ENCODE measurements at places on chromosomes 4 and X.
A peak's percentile ranks its signal among the peaks of the same experiment; 100 is the strongest.

GRCh38 chr4:56757821-56758411 lies 63.6 kb downstream of the SPINK2 start:
- DNase-seq = peak; percentile 94

- no peak for DNase-seq
Measured at GRCh38 chr4:32790803-32791202, 2070.6 kb downstream of the PCDH7 start.

DNA sequence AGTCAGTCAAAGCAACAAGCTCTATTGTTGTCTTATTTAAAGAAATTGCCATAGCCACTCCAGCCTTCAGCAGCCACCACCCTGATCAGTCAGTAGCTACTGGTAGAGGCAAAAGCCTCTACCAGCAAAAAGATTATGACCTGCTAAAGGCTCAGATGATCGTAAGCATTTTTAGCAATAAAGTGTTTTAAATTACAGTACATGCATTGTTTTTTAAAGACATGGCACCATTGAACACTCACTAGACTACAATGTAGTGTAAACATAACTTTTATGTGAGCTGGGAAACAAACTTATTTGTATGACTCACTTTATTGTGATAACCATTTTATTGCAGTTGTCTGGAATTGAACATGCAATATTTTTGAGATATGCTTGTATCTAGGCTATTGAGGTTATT lies 32.3 kb upstream of the DYNLT3 start:
- no peak for DNase-seq

GRCh38 chrX:110317820-110318663 lies at the start of gene AMMECR1:
Gene AMMECR1, minus strand, starts transcription at chrX:110318085. Its CDS starts 14 bp downstream, at chrX:110318071.
- DNase-seq = peak; percentile 84

GRCh38 chr4:142128529-142128928 lies 492.1 kb downstream of the IL15 start:
- DNase-seq = peak; percentile 48

DNA sequence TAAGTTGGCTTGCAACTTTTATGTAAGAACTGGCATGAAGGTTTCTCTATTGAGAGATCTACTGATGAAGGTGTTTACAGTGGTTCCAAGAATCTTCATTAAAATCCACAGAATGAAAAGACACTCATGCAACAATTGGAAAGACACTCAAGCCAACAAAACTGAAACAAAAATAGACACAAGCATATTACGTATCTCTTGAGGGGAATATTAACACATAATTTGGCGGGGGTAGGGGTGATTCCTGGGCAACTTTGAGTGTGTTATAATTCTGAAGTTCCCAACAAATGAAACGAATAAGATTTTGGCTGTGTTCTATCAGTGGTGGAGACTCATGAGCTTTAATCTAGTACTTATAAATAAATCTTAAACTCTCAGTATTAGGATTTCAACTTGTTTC lies 75.1 kb downstream of the SPATA18 start:
- DNase-seq = no peak

GRCh38 chr4:125741825-125742452 lies 427.2 kb downstream of the FAT4 start:
- peak; percentile 22 for DNase-seq

DNA sequence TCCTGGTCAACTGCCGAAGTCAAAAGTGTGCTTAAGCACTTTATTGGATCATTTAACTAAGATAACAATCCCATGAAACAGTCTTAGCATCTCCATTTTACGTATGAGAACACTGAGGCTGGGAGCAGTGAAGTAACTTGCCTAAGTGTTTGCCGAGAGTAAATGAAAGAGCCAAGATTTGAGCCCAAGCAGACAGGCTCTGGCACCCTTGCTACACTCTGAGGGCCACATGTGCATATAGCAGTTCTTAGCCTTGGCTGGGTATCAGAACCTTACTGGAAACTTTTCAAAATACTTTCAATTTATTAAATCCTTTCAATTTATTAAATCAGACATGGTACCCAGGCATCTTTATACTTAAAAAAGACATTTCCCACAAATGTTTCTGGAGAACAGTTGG lies 225.9 kb downstream of the NR3C2 start:
- DNase-seq = no peak

DNA sequence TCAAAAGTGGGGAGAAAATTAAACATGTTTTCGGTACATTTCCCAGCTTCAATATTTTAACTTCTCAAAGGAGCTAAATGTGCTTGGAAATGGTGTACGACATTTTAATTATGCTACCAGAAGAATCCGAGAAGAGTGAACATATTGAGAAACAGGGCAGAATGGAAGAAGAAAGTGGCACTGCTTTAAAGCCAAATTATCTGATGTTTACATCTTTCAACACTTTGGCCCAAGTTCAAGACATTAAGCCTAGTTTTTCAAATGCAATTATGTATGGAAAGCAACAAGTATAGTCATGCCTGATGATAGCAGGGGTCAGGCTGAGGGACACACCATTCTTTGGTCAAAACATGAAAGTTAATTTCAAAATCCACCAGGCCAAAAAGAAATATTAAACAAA lies 577.9 kb upstream of the ZFP42 start:
- DNase-seq = no peak

DNA sequence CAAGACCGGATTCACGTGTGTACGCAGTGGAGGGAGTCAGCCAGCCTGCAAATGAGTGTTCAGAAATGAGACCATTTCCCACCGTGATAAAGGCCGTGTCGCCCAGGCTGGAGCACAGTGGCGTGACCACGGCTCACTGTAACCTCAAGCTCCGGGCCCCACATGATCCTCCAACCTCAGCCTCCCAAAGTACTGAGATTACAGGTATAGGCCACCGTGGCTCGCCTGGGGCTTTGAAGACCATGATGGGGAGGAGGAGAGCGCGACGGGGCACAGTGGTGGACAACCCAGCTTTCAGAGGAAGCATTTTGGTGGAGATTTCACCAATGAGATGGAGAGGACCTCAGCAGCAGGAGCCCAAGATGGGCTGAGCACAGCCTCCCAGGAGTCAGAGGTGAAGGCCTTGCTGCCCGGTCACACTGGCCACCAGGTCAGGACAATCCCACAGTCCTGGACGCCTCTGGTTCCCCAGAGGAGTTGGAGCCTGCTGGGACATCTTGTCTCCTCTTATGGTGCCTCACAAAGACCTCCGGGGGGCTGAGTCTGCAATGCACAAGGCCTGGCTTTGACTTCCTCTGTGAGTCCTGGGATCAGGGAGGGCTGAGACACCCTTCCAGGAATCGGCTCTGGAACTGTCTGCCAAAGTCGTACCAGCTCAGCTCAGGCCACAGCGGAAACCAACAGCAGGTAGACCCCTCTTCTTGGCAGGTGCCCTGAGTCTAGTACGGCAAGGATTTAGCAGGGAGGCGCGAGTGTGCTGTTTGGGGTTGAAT lies 22.4 kb upstream of the MXD4 start:
- no peak for DNase-seq

DNA sequence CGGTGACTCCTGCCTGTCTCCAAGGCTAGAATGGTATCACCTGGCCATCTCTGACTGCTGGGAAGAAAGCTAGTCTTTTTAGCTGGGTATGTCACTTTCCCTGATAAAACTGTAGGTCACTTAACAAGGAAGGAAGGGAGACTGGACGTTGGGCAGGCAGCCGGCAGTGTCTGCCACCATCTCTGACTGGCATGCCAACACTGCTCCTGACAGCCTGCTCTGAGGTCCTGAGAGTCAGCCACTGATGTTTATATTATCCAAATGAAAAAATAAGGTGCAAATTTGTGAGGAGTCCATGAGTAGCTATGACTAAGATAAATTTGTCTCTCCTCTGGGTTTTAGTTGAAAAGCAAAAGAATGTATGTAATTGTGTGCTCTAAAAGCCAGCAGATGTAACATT lies 77.2 kb downstream of the SNX25 start:
- DNase-seq = no peak

DNA sequence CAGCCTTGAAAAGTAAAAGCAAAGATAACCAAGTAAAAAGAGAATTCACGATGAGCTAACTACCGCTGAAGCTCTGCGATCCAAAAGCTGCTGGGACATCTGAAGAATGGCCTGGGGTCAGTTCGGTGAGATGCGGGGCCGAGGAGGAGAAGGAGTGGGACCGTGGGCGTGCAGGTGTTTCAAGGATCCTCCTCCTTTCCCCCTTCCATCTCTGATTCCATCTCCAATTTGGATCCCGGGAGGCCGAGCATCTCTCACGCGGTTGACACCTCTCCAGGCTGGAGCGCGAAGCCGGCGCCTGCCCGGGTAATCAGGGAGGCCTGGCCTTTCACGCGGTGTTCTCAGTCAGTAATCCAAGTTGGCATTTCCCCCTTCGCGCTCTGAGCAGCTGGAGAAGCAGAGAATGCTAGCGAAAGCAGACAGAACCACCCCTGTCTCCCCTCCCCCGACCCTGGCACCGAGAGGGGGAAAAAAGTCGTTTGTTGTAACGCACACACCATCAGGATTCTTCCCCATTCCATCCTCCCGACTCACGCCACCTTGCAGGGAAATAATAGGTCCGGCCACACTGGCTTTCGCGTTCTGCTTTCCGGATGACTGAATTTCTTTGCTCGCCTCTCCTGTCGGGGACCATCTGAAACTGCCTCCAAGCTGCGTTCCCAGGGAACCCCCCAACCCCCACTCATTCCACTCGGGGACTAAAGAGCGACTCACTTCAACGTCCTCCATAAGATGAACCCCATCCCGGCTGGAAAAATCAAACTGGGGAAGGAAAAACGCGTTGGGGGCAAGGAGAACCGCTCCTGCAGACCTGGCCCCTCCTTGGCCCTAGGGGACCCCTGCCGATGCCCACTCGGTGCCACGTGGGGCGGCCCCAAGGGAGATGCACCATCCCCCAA lies 6.5 kb downstream of the NEUROG2 start:
- DNase-seq = no peak

DNA sequence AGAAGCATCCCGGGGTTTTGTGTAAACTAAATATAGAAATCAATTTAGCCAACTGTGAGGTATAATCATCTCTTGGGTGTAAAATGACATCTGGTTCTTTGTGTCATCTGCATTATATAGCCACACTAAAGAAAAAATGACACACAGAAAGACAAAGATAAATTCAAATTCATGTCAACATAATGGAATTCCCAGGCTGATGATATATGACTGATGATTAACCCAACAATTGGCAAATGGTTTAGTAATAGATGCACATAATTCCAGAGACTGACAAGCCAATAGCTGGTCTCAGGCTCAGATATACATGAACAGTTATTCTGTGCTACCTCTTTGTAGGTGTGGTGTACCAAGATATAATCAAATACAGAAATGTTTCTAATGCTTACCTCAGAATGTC lies 375.4 kb upstream of the PITX2 start:
- peak; percentile 55 for DNase-seq

- no peak for DNase-seq
Measured at GRCh38 chr4:93749292-93749761, 79.2 kb upstream of the ATOH1 start.

- DNase-seq = peak; percentile 14
Measured at GRCh38 chrX:96619588-96619987, 65.1 kb upstream of the DIAPH2 start.

DNA sequence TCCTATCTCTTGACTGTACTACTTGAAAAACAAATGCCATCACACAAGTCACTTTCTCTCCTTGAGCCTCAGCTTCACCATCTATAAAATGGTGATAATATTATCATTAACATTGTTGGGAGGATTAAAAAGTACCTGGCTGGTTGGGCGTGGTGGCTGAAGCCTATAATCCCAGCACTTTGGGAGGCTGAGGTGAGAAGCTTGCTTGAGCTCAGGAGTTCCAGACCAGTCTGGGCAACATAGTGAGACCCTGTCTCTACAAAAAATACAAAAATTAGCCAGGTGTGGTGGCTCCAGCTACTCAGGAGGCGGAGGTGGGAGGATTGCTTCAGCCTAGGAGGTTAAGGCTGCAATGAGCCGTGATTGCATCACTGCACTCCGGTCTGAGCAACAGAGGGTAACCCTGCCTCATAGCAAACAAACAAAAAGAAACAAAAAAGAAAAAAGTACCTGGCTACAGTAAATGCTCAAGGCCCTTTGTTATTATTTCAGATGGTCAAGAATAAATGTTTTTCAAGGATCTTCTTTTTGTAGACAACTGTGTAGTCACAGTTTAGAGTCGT lies 120.3 kb downstream of the CHRNA9 start:
- DNase-seq = no peak

- peak; percentile 62 for DNase-seq
Measured at GRCh38 chr4:141636771-141637460, 533 bp downstream of the IL15 start.

GRCh38 chr4:155371432-155372043 lies 5.2 kb downstream of the MAP9 start:
- peak; percentile 18 for DNase-seq

DNA sequence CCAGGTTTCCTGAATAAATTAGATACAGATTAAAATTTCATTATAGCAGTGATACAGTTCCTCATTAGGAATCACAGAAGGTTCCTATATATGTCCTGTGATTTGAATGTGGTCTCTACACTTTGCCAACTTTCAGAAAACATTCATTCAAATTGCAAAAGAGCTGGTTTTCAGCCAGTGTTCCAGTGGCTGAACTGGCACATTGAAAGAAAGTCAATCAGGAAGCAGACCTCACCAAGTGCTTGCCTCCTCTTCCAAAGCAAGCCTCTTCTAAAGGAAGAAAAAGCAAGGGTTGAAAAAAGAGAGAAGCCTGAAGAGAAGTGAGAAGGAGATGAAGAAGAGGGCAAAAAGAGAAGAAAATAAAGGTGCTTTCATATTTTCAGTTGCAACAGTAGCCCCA lies 12.7 kb downstream of the KLHL34 start:
- no peak for DNase-seq

DNA sequence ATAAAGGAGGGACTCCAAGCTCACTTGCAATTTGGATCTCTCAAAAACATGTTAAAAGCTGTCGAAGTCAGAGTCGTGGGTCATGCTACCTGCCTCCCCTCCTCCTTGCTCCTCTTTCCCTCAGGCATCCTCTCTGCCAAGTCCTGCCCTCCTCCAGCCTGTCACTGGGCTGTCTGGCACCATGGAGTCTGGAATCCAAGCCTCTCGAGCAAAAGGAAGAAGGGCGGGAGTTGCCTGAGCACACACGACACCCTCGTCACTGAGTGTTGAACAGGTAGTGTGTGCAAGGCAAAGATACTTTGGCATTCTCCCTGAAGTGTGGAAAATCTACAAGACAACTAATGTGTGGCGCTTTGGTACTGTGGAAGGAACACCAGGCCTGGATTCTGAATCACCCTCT lies 62.2 kb downstream of the HAUS3 start:
- DNase-seq = no peak

DNA sequence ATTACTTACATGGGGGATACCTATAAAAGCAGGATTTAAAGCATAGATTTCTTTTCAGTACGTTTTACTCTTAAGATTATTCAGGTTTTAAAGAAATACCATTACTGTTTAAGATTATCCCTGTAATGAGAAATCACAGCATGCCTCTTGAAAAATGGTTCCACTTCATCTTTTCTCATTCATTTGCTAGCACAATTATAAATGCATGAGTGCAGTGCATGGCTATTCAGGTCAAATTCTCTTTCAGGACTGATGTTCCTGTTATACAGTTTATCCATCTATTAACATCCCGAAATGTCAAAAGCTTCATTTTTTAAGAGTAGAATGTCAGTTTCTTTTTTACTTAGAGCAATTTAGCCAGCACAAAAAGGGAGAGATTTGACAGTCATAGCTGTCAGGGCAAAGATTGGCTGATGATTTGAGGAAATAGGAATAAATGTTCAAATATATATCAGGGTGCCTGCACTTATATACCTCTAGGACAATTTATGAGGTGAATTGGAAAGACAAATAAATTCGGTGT lies 135.2 kb downstream of the ADGRL3 start:
- DNase-seq = no peak

GRCh38 chrX:5306654-5307121 lies 922.0 kb downstream of the NLGN4X start:
- no peak for DNase-seq

All from fibroblast of skin of abdomen (primary cell).